ENCODE measurements at places on chromosomes 1 and 21.

- DNase-seq = no peak
Observed at GRCh38 chr1:10451287-10451686, 1.5 kb downstream of the CORT start.

- DNase-seq = no peak
Observed at GRCh38 chr1:202205523-202206190, 12.1 kb downstream of the LGR6 start.

DNA sequence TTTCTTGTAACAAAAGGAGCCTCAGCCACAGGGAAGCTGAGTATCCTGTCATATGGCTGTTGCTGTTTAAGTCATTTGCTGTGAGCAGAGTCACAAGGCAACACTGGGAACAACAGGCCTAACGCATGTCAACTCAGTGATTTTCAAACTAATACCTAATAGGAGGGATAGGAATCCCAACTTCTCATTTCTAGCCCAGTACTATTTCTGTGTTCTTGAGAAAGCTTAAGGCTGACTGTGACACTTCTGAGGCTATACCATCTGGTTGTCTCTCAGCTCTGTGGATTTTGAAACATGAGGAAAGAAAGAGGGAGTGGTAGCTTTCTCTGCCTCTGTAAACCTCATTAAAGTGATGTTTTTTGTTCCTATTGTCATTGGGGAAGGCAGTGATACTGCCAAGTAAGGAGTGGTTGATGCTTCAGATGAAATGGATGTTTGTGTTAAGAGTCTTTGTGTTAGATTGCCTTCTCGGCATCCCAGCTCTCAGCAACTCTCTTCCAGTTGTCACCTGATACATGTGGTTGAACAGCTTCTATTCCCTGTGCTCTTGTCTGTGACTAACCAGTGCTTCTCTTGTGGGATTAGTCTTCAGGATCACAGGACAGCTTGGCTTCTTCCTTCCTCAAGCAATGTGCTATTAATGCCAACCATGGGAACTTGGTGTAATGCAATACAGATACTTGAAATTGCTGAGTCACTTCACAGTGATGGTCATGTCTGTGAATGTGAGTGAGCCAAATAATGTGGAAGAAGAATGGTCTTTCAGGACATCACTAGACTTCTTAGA is 166.8 kb upstream of the IVNS1ABP start:
- no peak for DNase-seq

- DNase-seq = no peak
Observed at GRCh38 chr1:246008363-246008831, 498.7 kb downstream of the SMYD3 start.

GRCh38 chr21:29206445-29206844 is 76.0 kb downstream of the MAP3K7CL start:
- no peak for DNase-seq

GRCh38 chr1:91684481-91685196 is 184.0 kb downstream of the CDC7 start:
- peak; percentile 43 for DNase-seq

- DNase-seq = no peak
Observed at GRCh38 chr21:18007121-18007520, 188.0 kb upstream of the C21orf91 start.

DNA sequence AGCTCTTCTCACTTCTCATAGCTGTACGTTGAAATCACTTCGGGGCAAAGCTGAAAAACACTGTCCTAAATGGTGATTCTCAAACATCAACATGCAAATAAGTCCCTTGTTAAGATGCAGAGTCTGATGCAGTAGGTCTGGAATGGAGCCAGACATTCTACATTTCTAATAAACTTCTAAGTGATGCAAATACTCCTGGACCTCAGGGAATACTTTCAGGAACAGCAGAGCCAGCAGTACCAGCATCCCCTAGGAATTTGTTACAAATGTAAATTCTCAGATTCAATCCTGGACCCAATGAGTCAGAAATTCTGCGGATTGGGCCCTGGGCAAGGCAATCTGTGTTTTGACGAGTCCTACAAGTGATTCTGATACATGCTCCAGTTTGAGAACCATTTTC is 152.3 kb downstream of the PCNX2 start:
- no peak for DNase-seq

DNA sequence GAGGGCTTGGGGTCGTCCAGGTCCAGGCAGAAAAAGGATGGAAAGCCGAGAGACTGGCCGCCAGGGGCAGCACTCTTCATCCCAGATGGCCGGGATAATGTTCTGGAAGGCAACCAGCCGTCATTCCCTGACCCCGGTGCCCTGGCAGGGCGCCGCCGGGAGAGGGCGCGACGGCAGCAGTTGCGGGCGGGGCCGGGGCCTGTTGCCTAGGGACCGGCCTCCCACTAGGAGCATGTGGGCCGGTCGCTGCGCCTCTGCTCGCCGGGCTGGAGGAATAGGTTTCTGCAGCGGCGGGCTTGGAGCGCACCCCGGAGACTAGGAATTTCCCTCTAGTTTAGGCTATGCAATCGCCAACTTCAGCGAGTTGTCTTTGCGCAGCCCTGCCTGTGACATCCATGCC is 11.0 kb downstream of the DMRTB1 start:
- no peak for DNase-seq

DNA sequence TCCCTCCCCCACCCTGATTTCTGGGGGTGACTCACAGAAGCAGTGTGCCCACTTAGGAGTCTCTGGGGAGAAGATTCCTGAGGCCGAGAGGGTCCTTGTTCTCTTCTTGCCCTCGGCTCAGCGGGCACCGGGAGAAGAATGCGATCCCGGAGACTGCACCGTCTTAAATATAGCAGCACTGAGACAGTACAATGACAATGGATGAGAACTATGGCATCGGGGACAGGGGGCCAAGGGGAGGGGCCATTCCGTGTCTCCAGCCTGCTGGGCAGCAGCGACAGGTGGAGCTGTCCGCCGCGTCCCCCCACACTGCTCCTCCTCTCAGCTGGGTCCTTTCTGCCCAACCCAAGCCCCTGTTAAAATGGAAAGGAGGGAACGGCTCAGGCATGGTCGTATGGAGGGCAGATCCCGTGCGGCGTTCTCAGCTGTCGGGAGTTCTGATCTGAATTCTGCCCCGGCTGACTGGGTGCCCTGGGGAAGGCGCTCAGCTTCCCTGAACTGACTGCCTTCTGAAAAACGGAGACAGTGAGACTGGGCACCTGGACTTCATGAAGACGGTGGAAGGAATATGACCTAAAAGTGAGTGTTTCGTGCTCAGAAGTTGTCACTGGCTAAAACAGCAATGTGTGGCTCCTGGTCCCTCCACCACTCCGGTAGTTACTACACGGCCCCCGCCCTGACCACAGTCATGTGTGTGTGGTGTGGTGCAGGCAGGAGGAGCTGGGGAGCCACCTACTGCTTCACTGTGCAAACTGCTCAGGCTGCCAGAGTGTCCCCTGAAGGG is at the start of gene MYOM3:
TSS of gene MYOM3 (minus strand) at position 140 of the 784 bp plus-strand sequence. CDS start 3,499 bp downstream, outside the sequence.
- peak; percentile 44 for DNase-seq

DNA sequence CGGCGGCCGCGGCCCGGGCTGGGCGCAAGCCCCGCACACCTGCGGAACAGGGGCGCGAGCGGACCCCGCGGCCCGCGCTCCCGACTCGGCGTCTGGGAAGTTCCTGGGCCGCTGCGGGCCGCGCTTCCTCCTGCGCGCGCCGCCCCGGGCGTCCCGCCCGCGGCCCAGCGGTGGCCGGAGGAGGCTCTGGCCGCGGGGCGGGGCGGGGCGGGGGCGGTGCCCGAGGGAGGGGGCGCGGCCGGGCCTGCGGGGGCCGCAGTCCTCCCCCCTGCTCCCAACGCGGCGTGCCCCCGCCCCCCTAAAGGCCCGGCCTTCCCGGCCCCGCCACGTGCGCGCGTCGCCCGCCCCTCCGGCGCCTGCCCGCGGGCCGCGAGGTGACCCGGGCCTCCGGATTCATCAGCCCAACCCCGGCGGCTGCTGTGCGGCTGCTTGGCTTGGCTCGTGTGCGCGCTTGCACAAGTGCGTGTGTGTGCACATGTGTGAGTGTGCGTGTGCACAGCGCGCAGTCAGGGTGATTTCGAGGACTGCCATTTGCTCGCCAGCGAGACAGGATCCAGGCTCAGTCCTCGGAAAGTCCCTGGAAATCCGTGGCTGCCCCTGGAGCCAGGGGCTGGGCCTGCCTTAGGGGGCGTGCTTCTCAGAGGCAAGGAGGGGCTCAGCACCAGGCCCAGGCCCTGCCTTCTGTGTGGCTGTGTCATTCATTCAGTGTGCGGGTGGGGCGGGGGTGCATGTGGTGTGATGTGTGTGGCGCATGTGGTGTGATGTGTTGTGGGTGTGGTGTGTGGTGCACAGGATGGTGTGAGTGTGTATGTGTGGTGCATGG is at the start of gene C2CD2:
TSS of gene C2CD2 (minus strand) at position 188 of the 823 bp plus-strand sequence. CDS start 370 bp downstream, outside the sequence.
- peak; percentile 5 for DNase-seq

GRCh38 chr1:53393325-53393792 is 65.5 kb upstream of the LRP8 start:
- peak; percentile 74 for DNase-seq

DNA sequence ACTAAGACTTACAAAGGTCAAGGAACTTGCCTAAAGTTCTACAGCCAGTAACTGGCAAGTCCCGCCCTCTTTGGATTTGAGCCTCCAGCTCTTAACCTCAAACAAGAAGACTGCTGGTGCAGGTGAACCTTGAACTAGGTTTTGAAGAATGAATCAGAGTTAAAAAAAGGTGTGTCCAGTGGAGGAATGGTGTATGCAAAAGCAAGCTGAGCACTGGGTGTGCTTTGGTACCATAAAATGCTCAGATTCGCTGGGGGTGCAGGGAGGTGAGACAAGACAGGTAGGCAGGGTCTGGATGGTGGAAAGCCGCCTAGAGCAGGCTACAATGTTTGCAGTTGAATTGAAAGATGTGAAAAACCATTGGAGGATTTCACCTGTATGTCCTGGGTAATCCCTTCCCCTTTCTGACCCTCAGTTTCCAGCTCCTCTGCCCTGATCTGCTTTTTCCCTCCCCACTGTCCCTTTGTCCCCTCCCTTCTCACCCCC is 39.8 kb downstream of the FOXD2 start:
- no peak for DNase-seq

- DNase-seq = no peak
Observed at GRCh38 chr1:39268906-39269305, 64.4 kb downstream of the MACF1 start.

DNA sequence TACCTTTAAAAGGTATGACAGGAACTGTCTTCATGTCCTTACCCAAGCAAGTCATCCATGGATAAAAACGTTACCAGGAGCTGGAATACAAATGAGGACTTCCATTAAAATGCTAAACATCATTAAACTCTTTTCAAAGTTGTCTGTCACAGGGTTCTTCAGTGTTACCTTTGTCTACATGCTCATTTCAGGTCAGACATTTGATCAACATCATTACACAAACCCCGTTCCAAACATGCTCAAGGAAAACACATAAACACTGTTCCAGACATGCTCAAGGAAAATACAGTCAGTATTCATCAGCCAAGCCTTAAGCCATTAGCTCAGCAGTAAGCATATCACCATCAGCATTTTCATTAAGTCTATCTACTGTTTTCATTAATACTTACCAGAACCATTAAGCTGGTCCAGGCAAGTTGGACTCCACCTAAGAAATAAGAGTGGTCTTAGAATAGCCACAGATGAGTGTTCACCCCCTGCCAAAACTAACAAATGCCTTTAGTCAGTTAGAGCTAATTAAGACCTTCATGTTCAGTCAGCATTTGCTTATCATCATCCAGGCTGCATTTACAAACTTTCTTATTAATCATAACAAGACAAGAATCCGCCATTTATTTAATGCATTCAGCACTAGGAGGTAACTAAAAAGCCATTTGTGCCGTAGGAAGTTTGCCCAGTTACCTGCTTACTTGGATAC is 2.2 kb downstream of the GAS5 start:
- DNase-seq = peak; percentile 31

DNA sequence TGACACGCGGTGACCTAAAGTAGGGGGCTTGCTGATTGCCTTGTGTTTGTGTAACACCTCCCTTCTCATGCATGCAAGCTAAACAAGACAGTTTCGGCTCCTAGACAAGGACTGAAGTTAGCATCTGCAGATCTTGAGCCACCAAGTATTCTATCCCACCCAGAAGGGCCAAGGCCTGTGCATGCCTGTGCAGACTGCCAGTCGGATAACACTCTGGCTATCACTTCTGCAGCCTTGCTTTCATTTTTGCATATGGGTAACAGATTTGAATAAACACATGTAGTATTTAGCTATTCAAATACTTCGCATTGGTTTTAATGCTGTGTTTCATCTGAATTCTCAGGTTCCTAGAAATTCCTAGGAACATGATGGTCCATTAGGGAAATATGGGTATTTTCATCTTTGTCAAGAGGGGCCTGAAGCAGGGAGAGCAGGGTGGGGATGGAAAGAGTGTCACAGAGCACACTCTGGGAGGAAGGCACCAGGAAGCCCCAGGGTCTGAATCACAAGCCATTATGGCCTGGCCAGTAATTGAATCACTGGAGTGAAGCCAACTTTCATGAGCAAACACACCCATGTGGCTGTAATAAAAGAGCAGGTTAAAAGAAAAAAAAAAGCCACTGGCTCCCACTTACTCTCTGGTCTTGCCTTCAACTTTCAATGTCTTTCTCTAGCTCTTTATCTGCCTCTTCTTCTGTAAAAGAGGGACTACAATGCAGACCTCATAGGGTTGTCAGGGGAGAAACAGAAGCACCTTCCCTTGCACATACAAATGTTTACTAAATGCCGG is 28.3 kb downstream of the GADD45A start:
- no peak for DNase-seq

DNA sequence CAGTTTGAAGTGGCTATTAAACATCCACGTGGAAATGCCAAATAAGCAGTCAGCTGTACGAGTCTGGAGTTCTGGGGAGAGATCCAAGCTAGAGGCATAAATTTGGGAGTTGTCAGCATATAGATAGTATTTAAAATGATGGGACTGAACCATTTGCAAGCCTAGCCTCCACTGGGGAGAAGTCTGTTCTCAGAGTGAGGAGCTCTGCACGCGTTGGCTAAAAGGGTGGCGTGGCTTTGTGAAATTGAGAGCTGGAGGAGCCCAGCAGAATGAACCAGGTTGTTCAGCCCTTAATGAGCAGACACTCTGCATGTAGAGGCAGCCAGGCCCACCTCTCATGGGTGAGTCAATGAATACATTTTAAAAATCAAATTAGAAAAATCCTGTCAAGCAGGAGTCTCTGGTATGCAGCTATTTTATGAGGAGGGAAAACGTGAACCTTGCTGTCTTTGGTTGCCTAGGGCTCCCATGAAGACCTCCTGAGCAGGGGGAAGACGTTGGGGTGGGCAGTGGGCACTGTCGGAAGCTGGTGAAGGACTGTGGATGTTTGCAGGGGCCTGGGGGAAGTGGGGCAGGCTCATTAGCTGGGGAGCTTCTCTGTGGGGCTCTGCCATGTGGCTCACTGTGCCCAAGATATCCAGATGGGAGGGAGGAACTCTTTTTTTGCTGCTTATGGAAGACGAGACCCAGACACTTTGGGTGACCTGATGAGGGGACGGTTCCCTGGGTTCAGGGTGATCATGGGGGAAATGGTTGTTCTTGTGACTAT is 18.8 kb downstream of the TMCC2 start:
- DNase-seq = no peak

DNA sequence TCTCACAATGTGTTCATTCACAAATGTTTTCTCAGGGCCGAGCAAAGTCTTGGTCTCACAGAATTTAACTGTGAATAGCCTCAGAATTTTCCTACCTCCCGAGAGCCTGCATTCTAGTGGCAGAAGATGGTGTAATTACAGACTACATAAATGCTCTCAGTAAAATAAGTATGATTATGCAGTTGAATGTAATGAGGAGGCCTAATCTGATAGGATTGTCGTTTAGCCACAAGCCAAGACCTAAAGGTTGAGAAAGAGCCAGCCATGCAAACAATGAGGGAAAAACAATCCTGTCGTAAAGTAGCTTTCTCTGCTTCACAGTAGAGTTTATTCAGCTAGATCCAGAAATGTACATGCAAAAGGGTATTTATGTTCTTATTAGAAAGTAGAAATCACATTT is 607.8 kb upstream of the B3GALT2 start:
- DNase-seq = no peak
